T47D (cell line): ENCODE measurements at places on chromosomes 4 and X.

GRCh38 chr4:9919047-9919446 is 102.2 kb downstream of the SLC2A9 start:
- DNase-seq, result no peak

- DNase-seq, result no peak
Observed at GRCh38 chr4:18454349-18454748, 432.8 kb upstream of the LCORL start.

DNA sequence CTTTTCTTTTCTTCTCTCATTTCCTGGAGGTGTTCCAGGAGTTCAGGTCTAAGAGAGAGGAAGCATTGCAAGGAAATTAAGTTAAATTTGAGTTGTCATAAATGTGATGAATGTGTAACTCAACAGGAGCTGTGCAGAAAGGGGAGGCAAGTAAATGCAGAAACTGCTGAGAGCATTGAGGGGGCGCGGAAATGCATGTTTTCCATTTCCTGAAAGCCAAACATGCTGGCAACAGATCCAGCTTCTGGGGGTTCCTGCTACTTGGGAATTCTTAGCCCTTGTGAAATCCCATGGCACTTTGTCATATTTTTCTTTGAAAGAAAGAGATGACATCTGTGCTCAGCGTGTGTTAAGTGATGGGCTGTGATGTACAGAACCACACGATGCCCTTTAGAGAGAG is 33.8 kb upstream of the NAP1L5 start:
- DNase-seq, result no peak

DNA sequence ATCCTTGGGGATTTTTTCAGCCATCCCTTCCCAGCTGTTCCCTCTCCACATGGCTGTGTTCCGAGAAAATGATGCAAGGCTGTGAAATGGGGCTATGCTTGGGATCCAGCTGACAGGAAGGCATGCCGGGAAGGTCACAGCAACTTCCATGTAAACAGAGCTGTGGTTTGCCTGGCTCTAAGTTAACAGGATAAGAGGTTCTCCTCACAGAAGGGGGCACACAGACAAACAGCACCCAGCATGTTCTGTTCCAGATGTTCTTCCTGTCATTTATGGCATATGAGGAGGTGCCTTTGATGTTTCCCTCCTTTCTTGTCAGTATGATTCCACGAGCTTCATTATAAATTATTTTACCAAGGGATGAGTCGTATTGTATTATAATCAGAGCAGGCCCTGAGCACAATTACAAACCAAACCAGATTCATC is 220.7 kb downstream of the ANTXR2 start:
- no peak for DNase-seq

GRCh38 chr4:111074523-111075114 is 451.7 kb upstream of the PITX2 start:
- no peak for DNase-seq

DNA sequence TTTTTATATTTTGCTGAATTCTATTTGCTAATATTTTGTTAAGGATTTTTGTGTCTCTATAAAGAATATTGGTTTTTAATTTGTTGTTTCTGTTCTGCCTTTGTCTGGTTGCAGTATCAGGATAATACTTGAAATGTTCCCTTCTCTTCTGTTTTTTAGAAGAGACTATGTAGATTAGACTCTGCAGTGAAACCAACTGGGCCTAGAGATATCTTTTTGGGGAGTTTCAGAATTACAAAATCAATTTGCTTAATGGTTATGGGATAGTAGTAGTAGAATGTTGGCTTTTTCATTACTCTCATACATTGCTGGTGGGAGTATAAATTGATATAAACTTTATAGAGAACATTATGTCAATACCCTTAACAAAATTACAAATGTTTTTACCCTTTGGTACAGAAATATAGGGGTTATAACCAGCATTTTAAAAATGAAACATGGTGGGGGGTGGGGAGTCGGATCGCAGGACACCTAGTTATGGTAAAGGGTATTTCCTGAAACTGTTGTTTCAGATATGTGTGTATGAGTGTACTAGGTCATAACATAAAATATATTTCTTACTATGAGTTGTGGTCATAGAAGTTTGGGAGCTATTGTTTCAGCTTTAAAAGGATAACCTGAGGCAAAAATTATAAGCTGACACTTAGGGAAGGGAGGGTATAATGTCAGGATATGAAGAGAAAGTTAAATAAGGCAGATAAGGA is 29.0 kb downstream of the CLOCK start:
- DNase-seq, result no peak

DNA sequence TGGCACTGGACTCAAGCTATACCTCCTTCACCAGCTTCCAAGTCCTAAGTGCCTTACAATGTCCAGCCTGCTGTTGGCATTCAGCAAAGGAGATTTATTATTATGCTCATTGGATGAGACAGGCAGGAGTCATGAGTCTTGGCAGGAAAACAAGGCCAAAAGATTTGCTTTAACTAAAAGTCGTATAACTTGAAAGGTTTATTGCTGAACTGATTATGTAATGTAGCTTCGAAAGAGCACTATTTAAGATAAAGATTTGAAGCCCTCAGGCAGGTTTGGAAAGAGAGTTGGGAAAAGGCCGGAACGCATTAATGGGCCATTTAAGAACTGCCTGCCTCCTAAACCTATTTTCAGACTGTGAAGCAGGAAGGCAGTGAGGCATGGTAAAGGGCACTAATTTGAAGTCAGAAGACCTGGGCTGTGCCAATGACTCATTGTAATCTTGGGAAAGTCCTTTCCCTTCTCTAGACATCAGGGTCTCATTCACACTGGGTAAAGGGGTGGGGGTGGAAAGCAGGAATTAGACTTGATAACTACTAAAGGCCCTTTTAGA is 280.5 kb upstream of the EDA2R start:
- DNase-seq, result no peak

- DNase-seq, result no peak
Observed at GRCh38 chr4:38060829-38061431, 100.7 kb downstream of the PTTG2 start.

- DNase-seq, result no peak
Observed at GRCh38 chr4:102037566-102037965, 247.0 kb downstream of the BANK1 start.
